Stimulated activated CD4-positive, alpha-beta T cell treated with anti-CD3 and anti-CD28 coated beads, TNF-alpha, amount 100 ng/mL, for 4 hours (primary cell): ENCODE measurements at places on chromosomes 1 and 21.

DNA sequence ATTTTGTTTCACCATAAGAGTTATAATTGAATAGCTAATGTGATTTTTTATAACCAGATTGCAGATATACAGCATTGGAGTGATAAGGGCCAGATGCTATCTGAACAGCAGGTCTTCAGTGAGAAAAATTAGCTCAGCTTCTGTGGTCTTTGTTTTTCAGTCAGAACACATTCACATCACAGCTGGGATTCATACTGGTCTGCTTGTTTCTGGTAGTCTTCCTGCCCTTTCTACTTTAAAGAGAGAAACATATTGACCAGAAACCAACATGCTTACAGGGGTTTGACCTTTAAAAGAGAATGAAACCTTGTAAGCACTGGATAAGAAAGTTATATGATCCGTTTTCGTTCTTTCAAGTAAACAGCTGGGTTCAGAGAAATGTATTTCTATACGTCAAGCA is 213.7 kb upstream of the TMPRSS15 start:
- no peak for DNase-seq

DNA sequence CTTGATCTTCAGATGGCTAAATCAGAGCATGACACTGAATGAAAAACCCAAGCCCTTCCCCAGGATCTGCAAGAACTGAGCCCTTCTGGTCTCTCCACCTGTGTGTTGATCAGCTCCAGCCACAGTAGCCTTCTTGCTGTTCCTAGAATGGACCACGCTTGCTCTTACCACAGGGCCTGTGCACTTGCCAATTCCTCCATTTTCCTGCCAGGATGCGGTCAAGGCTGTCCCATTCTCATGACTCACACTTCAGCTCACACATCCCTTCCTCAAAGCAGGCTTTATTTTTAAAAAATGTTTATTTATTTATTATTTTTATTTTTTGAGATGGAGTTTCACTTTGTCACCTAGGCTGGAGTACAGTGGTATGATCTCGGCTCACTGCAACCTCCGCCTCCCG is 43.6 kb upstream of the GRHL3 start:
- DNase-seq: no peak

- DNase-seq: no peak
Measured at GRCh38 chr21:35222541-35222941, 173.4 kb upstream of the RUNX1 start.

- DNase-seq: no peak
Measured at GRCh38 chr1:194705123-194705854, 1518.9 kb upstream of the B3GALT2 start.

- no peak for DNase-seq
Measured at GRCh38 chr1:172585348-172585747, 52.4 kb downstream of the SUCO start.

GRCh38 chr1:228148196-228148861 is 1.4 kb upstream of the GJC2 start:
- no peak for DNase-seq

GRCh38 chr1:206461602-206462455 is 8.4 kb upstream of the IKBKE start:
- DNase-seq: peak; percentile 62

DNA sequence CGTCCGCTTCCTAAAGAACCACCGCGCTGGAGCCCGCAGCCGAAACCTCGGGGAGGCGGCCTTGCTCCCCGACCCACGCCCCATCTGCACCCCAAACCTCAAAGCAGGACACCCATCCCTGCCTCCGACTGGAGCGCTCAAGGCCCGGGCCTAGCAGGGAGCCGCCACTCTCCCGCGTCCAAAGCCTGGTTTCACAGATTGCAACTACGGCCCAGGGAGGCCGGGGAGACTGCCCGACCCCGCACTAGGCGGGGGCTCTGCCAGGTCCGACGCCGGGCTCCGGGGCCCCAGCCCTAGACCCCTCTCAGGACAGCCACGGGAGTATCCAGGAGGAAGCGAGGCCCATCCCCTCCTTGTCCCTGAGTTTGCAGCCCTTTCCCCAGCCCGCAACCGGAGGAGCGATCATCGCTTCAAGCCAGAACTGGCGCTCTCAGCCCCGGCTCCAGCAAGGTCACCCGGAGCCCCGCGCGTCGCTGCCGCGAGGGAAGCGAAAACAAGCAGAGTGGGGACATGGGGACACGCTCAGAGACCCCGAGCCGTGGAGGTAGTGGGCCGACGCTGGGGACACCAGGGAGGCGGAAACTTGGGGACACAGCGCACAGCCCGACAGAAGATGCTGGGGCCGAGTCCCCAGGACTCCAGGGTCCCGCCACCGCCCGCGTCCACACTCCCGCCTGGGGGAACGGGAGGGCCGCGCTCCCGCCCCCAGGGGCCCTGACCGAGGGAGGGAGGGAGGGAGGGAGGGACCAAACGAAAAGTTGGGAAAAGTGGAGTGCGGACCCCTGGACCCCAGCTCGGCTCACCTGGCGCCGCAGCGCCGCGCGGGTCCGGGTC is 433 bp downstream of the TMEM200B start:
- no peak for DNase-seq

GRCh38 chr1:161816201-161816600 is 50.1 kb downstream of the ATF6 start:
- DNase-seq: no peak

DNA sequence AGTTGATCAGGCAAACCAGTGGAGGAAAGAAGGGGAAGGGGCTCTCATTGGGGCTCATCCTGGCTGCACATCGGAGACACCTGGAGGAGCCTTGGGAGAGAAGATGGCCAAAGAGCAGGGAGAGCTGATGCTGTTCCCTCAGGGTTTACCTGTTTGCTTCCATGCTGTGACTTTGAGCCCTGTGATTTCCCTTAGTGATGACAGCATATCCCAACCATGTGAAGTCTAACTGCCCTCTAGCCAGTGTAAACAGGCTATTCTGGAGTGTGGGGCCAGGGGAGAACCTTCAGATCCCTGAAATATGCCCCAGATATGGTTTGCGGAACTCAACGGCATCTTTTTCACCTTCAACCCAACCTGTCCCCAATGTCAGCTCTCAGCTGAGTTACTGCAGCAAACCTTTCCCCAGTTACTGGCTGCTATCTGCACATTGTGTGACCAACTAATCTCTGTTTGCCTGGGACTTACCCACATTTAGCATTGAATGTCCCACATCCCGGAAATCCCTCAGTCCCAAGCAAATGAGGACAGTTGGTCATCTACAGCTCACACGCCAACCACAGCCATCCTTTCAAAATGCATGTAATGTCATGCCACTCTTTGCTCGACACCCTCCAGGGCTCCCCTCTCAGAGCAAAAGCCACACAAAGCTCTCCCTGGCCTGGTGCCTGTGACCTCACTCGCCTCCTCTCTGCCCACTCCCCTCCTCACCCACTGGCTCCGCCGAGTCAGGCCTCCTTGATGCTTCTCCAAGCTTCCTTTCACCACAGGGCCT is 242.3 kb downstream of the KCNJ6 start:
- DNase-seq: no peak

DNA sequence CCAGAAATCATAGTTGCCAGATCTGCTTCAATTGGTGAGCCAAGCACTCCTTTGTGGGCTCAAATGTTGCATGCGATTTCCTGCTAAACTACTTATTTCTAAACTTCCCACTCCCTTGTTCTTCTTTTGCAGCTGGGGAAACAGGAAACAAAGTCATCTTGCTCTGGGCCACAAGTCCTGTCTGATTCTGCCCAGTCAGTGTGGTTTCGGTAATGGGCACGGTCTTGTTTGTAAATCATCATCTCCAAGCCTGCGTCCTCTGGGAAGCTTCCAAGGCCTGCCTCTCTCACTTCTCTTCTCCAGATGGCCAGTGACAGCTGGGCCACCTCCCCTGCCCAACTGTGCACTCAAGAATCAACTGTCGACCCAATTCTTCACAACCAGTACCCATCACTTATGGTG is 4.4 kb downstream of the S100A8 start:
- no peak for DNase-seq

DNA sequence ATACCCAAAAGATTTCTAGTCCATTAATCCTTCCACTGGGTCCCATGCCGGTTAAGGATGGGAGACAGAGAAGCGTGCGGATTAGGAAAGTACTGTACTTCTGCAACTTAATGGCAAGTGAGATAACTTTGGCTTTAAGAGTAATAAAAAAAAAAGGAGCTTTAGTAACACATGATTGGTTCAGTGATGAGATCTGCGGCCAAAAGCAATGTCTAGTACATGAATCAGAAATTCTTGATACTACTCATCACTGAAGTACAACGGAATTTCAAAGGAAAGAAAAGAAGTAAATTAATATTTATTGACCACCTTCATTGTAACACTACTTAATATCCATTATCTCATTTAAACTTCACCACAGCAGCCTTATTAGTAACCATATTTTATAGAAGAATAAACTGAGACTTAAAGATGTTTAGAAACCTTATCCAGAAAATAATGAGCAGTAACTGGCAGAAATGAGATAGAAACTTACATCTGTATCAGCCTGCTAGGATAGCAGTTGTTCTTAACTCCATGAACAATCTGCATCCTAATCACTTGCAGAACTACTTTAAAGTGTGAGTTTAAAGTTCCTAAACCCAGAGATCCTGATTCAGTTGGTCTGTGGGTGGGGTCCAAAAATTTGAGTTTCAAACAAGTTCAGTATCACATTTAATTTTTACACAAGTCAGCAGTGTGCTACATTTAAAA is 14.1 kb upstream of the NUF2 start:
- DNase-seq: no peak

DNA sequence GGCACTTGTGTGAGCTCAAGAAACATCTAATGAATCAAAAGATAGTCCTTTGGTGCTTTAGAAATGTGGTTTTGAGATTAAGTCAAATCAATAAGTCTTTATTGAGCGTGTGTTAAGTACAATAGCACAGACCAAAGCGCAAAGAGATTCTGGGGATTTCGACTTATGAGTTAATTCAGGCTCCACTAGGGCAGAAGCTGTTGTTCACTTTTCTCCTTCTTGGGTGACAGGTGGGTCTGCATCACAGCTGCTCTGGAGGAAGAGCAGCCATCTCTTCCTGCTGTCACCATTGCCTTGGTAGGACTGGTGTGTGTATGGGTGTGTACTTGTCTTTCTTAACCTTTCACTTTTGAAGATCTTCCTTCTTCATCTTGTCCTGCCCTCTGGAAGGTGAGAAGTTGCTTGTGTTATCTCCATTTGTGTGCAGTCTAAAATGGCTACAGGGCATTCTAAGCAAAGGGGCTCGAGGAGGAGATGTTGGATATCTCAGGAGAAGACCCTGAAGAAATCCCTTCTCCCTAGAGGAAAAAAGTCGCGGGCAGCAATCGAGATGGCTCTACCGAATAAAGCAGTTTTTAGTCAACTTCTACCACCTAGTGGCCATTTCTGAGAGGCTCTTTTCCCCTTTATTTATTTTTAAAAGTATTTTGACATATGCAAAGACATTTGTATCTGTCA is 22.9 kb upstream of the DISC1 start:
- peak; percentile 13 for DNase-seq

- peak; percentile 25 for DNase-seq
Measured at GRCh38 chr1:226798427-226799411, 59.6 kb upstream of the ITPKB start.

GRCh38 chr1:112718691-112719418 is 3.7 kb upstream of the PPM1J start:
- peak; percentile 62 for DNase-seq

DNA sequence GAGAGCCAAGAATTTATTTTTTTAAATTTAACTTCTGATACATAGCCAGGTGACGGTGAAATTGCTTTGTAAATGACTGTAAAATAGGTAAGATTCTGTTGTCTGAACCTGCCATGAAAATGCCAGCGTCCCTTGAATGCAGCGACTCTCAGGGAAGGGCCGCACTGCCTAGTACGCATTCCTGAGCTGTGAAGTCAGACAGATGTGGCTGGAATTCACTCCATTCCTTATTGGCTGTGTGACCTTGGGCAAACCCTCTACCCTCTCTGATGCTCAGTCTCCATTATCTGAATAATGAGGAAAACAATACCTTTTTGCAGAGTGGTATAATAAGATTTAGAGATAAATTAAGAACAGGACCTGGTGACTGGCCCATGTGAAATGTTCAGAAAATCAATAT is 167.1 kb upstream of the DAB1 start:
- no peak for DNase-seq

DNA sequence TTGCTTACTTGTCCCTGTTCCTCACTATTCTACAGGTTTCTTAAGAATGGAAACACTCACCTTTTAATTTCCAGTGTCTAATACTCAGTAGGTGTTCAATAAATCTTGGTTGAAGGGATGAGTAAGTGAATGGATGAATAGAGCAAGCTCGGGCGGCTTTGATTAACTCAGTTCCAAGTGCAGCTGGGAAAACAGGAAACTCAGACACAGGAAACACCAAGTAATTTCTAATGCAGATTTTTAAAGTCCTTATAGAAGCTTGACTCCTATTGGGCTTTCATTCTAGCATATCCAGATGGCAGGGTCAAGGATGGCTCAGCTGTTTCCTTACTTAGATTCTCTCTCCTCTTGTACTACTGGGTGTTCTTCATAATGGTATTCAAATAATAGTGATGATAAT is 14.0 kb downstream of the CAMK1G start:
- no peak for DNase-seq

- peak; percentile 32 for DNase-seq
Measured at GRCh38 chr1:151968058-151968457, 25.6 kb downstream of the S100A10 start.

DNA sequence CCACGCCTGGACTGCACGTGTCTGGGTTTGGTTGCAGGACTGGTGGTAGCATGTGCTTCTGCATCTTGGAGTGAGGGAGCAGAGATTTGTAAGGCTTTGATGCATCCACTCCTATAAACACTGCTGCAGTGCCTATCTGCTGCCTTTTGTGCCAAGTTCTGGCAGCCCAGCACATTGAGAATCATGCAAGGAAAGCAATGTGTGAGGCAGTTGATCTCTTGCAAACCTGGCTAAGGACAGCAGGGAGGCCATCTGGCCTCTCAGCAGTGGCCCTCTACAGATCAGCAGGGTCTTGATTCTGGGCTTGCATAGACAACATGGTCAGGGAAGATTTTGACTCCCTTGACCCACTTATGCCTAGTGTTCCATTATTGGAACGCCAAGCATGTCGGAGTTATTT is 81.2 kb upstream of the COA6 start:
- no peak for DNase-seq

- DNase-seq: peak; percentile 64
Measured at GRCh38 chr1:2255420-2256369, 27.6 kb downstream of the SKI start.

DNA sequence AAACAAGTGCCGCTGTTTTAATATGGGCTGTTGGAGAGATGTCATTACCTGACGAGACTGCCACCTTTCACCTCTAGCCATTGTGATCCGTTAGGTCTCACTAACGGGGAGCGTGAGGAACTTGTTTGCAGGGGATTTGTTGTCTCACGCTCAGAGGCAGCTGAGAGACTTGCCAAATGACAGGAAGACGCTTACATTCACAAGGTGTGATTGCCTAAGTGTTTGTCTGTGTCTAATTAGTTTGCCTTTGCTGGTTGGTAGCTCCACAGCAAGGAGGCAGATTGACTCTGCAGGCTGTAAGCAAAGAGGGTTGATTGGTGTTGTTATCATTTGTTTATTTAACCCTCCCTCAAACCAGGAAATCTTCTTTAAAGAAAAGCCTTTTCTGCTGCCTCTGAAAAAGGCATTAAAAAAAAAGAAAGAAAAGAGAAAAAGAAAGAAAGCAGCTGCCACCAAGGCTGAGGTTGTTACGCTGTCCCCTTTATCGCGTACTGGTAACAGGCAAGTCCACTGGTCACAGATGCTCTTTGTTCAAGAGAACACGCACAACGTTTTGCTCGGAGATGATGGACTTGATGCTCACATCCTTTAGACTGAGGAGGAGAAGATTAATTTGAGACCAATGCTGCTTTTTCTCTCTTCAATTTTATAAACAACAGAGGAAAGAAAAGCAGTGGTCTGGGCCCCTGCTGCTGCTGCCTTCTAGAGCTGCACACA is 203.9 kb downstream of the ZNF326 start:
- no peak for DNase-seq
